ENCODE measurements at places on chromosomes 13 and 19. TPM values are rescaled to one million over a fixed set of nuclear protein-coding genes. Genes with fewer than 3 reads are reported as not detected.

ZIM2 gene
- total RNA-seq: not detected

ZNF723 gene
- total RNA-seq: not detected

CDC42EP5 gene
- total RNA-seq: 14.2 TPM

EPSTI1 gene
- total RNA-seq: 2.7 TPM

DAND5 gene
- total RNA-seq: 11.4 TPM

KLK12 gene
- total RNA-seq: not detected

C19orf85 gene
- not detected for total RNA-seq

ALDH16A1 gene
- 7.7 TPM for total RNA-seq

ZNF799 gene
- total RNA-seq: 1.9 TPM

ZNF730 gene
- 0.57 TPM for total RNA-seq
